Stimulated activated CD4-positive, alpha-beta T cell treated with anti-CD3 and anti-CD28 coated beads, Interleukin-4, amount 100 ng/mL, for 4 hours (primary cell): ENCODE measurements at places on chromosomes 12 and 14.

DNA sequence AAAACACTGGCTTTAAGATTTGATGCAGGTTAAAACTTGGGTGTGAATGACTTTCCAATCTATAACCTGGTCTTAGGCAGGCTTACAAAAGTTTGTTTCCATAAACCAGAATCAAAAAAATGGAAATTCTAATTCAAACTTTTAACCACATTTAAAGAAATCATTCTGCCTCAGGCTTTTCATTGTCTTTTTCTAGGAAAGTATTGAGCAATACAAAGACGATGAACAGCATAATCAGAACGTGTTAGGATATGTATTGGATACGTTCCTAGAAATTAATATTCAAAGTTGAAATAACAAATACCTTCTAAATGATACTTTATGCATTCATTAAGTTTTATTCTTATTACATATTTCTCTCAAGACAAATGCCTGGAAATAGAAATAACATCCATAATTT, 172.9 kb downstream of the CEP128 start:
- no peak for DNase-seq

GRCh38 chr12:19120795-19121194, 8.7 kb upstream of the PLEKHA5 start:
- DNase-seq = no peak

- DNase-seq = no peak
These were observed 49.4 kb upstream of the BCL11B start for GRCh38 chr14:99321236-99321925.

GRCh38 chr14:58426670-58427280, 556 bp downstream of the TIMM9 start:
- peak; percentile 36 for DNase-seq

- no peak for DNase-seq
These were observed 478.5 kb downstream of the ATP23 start for GRCh38 chr12:58419905-58420304.

- no peak for DNase-seq
These were observed 225.5 kb downstream of the CCDC91 start for GRCh38 chr12:28415755-28416154.

GRCh38 chr12:69331519-69331908, 16.7 kb upstream of the LYZ start:
- DNase-seq = no peak

DNA sequence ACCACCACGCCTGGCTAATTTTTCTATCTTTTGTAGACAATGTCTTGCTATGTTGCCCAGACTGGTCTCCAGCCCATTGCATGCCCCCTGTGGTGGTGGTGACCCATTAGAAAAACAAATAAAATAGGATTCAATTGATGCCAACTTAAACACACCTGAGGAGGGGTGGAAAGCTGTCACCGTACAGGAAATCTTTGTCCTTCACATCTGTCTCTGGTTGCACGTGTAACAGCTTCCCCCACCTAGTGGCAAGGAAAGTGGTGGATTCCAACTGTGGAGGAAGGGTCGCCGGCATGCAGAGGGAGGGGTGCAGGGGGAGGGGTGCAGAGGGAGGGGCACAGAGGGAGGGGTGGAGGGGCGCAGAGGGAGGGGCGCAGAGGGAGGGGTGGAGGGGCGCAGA, 26.1 kb upstream of the GPR68 start:
- no peak for DNase-seq

GRCh38 chr12:98109266-98109665, 406.1 kb upstream of the TMPO start:
- DNase-seq = no peak

- DNase-seq = no peak
These were observed 671.5 kb upstream of the TMEM132C start for GRCh38 chr12:127595506-127595905.

DNA sequence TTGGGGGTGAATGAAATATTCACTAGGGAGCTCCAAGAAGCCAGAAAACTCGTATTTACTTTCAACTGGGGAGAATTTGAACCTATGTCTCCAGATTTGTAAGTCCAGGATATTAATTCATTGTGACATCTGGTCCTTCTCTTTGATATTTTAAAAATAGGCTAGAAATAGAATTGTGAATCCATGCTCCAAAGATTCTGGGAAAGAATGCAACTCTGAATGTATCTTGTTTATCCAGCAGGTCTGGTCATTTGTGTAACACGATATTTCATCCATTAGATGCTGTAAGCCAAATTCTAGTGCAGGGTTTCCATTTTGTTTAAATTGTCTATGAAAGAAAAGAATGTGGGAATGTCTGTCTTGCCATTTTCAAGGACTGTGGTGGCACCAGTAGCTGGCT, 334.7 kb downstream of the BMP4 start:
- no peak for DNase-seq
